ENCODE measurements at places on chromosomes 16 and 17.

DNA sequence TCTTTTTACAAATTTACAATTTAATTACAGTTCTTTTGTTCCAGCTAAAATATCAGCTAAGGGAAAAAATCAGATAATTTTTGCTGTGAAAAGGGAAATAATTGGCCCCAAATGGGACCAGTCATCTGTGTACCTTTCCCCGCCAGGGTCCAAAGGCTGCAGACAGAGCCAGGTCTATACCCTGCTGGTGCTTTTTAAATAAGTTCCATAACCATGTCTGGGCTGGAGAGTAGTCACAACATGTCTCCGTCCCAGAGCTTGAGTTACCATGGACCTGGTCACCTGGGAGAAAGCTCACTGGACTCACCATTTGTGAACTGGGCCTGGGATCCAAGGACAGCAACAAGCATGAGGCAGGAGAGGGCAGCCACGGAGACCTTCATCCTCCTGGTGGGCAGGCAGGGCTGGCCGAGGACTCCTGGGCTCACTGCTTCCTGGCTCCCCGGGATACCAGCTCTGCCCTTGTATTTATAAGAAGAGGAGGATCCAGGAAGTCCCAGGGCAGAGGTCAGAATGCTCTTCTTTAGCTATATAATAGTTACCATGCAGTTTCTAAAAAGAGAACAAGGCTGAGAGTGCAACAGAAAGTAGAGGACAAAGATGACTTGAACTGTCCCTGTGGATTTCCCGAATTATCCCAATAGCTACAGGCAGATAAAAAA is at the start of gene CCL15:
Gene CCL15, minus strand, starts transcription at position 444 of the 662 bp plus-strand sequence. Its CDS starts 61 bp downstream, at position 383.
- DNase-seq, result no peak

GRCh38 chr17:67829331-67829730 is 4.0 kb downstream of the BPTF start:
- DNase-seq, result no peak

GRCh38 chr17:56076980-56077379 is 76.3 kb upstream of the ANKFN1 start:
- DNase-seq, result no peak

DNA sequence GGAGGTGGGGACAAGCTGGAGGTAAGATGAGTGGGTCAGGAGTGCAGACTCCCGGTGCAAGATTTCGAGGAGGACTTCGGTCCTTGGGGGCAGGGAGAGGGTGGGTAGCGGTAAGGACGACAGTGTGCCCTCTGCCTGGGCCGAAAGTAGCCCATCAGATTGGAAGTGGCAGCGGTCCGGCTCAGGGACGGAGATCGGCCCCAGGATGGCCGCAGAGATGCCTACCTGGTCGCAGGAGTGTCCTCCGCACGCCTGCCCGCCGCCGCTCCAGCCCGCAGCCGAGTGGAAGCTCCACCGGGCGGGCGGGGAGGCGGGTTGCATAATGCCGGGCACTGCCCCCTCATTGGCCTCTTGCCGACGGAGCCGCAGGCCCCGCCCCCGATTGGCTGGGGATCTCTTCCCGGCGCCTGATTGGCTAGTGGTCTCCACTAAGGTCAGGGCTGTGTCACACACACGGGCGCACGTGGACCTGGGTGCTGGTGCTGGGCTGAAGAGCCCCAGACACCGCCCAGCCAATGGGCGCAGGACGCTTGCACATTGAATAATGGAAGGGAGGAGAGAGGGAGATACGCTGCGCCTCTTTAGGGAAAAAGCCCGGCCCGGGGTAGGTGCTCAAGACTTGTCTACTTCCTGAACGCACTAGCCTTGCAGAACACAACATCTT is at the start of gene PER1:
Gene PER1, minus strand, starts transcription at position 293 of the 664 bp plus-strand sequence. CDS start 1,698 bp downstream, outside the sequence.
- DNase-seq, result peak; percentile 80

GRCh38 chr16:1991135-1991551 is 1.4 kb downstream of the SYNGR3 start:
- DNase-seq, result no peak

DNA sequence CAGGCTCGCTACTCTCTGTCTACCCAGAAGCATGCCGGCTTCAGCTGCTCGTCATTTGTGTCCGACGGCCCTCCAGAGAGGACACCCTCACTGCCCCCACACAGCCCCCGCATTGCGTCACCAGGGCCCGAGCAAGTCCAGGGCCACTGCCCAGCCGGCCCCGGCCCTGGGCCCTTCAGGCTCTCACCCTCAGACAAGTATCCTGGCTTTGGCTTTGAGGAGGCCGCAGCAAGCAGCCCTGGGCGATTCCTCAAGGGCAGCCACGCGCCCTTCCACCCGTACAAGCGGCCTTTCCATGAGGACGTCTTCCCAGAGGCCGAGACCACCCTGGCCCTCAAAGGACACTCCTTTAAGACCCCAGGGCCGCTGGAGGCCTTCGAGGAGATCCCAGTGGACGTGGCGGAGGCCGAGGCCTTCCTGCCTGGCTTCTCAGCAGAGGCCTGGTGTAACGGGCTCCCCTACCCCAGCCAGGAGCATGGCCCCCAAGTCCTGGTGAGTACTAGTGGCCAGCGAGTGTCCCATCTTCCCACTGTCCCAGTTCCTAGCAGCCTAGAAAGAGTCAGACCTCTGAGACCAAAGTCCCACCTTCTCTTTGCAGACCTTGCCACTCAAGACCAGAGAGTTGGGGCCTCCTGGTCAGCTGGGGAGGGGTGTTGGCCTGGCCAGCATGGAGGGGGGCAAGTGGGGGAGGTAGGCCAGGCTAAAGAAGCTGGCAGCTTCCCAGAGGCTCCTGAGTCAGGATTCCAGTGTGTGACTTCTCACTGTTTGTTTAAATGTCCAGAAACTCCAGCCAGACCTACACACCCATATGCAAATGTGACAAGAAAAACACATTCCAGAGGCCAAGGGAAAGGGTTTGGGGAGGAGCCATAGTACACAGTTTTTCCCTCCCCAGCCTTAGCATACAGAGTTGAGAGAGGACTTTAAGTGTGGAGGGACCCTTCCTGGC is 18.6 kb downstream of the FOXN1 start:
- peak; percentile 38 for DNase-seq

- DNase-seq, result no peak
Measured at GRCh38 chr16:4081521-4082021, 34.7 kb downstream of the ADCY9 start.

DNA sequence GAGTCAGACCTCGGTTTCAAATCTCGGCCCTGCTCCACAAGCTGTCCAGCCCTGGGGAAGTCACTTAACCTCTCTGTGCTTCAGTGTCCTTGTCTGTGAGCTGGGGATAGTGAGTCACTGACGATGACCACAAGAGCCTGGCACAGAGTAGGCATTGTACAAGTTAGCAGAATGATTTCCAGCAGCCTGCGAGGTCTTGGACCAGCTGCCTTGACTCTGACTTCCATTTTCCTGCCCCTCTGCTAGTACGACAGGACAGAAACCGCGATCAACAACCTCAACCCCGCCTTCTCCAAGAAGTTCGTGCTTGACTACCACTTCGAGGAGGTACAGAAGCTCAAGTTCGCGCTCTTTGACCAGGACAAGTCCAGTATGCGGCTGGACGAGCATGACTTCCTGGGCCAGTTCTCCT is 20.7 kb downstream of the CPNE2 start:
- no peak for DNase-seq

DNA sequence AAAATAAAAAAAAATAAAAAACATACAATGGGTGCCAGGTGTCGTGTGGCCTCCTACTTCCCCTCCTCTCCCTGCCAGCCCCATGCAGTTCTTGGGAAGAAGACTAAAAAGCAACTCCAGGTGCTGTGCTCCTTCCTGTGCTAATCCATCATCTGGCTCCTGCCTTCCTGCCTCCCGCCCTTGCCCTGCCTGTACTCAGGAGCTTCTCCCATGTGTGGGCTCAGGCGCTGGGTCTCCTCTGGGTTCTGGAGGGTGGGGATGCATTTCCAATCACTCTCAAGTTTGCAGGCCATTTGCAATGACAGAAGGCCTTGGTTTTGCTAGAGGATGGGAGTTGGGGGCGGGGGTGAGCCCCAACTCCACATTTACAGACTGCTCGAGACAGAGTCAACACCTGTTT is 122.9 kb downstream of the SDK2 start:
- DNase-seq, result no peak

DNA sequence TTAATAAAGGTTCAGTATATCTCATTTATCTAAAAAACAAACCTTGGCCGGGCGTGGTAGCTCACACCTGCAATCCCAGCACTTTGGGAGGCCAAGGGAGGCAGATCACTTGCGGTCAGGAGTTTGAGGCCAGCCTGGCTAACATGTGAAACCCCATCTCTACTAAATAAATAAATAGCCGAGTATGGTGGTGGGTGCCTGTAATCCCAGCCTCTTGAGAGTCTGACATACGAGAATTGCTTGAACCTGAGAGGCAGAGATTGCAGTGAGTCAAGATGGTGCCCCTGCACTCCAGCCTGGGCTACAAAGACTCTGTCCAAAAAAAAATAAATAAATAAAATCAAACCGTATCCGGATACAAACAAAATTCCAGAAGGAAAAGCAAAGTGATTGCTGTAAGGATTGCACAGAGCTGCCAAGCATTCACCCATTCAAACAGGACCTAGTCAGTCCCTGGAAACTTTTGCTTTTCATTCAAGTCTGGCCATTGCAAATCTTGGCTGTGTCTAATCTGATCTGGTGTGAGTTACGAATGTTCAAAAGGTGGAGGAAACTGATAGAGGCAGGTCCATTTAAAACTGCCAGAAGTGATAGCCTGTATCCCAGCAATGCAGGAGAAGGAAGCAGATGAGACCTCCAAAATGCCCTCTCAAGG is 102.5 kb upstream of the CLEC3A start:
- no peak for DNase-seq

GRCh38 chr16:82655072-82655714 is 28.4 kb downstream of the CDH13 start:
- peak; percentile 77 for DNase-seq

DNA sequence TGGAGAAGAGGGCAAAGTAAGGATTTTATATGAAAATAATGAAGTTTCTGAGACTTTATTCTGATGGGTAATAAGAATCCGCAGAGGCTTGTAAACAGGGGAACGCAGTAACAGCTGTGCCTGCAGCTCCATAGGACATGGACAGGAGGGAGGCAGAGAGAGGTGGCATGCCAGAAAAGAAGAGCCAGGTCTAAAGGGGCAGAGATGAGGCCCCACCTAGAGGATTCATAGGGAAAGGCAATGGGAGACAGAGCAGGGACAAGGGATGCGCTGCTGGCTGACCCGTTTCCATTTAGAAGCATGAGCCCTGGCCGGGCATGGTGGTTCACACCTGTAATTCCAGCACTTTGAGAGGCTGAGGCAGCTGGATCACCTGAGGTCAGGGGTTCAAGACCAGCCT is 340.3 kb upstream of the CDH5 start:
- DNase-seq, result no peak

- no peak for DNase-seq
Measured at GRCh38 chr17:42946812-42947211, 17.4 kb downstream of the AARSD1 start.

DNA sequence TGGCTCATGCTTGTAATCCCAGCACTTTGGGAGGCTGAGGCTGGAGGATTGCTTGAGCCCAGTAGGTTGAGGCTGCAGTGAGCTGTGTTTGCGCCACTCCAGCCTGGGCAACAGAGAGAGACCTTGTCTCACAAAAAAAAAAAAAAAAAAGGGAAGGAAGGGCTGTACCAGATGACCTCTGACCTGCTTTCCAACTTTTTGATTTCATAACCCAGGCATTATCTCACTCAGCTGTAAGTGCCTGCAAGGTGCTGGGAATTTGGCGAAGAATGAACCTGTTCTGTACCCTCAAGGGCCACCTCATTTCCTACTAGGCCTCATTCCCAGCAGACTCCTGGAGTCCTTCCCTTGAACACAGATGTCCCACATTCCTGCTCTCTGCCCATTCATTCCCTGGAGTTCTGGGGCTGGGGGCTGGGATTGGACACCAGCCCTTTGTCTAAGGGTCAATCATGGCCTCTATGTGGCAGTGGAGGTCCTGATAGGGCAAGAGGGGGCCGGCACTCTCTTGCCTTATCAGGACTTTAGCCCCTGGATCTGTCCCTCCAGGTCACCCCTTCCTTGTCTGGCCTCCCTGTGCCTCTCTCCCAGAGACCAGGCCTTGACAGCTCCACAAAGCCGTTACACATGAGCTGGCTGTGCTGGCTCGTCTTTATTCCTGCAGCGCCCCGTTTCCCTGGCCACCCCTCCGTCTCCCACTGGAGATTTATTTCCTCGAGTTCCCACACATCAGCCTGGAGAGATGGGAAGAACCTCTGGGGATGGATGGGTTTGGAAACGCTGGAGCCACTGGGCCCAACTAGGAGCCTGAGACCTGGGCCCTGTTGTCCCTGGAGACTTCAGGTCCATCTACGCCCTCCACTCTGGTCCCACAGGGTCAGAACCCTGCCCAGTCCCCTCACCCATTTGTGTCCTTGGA is 821 bp upstream of the GFAP start:
- no peak for DNase-seq

DNA sequence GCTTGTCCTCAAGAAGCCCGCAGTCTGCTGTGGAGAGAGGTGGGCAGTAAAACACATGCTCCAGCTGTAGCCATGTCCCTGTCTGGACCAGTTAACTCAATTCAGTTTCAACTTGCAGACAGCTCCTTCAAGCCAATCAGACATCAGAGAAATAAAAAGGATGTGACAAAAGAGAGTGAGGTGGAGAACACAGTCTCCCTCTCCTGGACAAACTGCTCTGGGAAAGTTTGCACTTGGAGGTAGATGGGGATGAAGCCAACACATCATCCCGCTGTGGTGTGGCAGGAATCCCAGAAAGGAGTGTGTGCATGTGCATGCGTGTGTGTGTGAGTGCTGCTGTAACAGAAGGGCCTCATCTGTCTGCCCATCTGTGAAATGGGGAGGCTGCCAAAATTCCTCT is 358.6 kb upstream of the ASIC2 start:
- DNase-seq, result no peak

- no peak for DNase-seq
Measured at GRCh38 chr17:3675886-3676285, 7.3 kb downstream of the EMC6 start.

- DNase-seq, result no peak
Measured at GRCh38 chr17:82458885-82459424, 414 bp downstream of the NARF start.

- DNase-seq, result no peak
Measured at GRCh38 chr16:83301971-83302370, 505.8 kb upstream of the HSBP1 start.

- no peak for DNase-seq
Measured at GRCh38 chr16:80599466-80599865, 58.7 kb downstream of the DYNLRB2 start.

DNA sequence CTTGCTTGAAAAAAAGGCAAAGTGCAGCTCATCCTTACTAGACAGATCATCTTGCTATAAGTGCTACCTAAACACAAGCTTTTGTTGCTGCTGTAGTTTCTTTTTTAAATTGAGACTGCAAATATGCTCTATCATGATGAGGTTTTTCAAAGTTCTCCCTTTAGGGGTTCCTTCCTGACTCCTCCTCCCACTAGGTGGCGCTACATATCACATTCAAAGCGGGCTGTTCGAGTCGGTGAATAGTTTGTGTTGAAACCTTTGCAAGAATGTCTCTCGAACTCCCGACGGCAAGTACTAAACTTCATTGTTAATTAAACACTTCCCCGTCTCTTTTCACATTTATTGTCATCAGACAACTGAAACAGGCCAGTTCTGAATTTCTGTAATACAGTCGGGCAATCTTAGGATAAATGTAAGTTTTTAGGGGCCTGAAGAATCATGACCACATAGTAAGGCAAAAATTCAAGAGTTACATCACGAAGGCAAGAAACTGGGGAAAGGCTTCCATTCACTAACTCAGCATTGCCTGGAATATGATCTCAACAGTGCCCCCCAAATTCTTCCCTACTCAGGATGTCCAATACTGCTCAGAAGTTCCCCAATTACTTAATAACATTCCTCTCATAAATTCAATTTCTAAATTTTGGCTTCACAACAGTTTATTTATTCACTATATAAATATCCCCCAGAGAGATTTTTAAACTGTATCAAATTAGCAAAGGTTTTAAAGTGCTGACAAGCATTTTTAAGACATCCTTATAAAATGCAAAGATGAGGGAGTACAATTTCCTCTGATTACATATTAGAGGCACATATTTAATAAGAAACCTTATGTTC is 6.7 kb downstream of the HS3ST3A1 start:
- DNase-seq, result peak; percentile 57
